Hematopoietic multipotent progenitor cell treated with erythropoietin and hydrocortisone succinate and interleukin-3 and kit ligand, for 6 days (in vitro differentiated cells): ENCODE measurements at places on chromosomes 2 and 18.

DNA sequence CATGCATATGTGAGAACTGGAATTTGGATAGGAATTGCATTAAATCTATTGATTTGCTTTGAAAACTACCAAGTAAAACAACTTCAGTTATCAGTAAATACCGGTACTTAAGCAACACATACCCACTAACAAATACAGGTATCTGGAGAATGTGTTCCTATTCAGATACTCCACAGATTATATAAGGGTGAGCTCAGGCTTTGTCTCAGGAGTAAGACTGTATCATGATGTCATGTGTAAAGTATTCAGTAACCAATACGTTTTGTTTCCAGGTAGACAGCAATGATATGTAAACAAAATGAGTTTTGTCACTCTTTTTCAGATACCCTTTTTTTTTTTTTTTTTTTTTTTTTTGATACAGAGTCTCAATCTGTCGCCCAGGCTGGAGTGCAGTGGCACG, 74.8 kb downstream of the DSC3 start:
- no peak for DNase-seq

- DNase-seq, result no peak
Observed at GRCh38 chr18:58178511-58178910, 134.5 kb downstream of the NEDD4L start.

GRCh38 chr18:46001892-46002291, 34.8 kb upstream of the EPG5 start:
- peak; percentile 26 for DNase-seq

DNA sequence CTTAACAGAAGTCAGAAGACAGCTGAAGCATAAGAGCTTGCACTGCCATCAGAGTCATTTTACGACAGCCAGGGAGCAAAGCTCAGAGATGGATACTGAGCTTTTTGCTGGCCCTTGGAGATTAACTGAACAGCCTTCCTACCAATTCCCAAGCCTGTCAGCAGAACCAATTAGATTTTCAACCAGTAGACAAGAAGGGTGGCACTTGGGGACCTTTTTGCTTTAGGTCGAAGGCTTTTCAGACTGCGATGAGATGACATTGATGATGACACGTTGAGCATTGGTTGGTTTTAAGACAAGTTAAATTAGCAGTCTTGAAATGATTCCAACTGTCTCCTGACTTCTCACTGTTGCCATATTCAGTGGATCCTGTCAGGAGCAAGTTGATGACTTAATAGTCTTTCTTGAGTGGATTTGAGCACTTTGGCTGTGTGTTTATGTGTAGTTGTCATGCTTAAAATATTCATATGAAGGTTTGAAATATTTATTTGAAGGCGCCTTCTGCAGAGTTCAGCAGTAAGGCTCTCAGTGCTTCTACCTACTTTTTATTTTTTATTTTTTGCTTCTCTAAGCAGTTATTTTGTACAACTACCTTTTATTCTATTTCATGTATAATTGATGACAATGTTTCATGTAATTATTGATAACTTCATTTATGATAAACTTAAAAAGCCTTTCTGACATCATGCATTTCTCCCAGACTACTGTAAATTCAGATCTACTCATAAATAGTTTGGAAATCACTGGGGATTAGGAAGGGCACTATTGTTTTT, 256.7 kb downstream of the CAMKMT start:
- DNase-seq, result no peak

DNA sequence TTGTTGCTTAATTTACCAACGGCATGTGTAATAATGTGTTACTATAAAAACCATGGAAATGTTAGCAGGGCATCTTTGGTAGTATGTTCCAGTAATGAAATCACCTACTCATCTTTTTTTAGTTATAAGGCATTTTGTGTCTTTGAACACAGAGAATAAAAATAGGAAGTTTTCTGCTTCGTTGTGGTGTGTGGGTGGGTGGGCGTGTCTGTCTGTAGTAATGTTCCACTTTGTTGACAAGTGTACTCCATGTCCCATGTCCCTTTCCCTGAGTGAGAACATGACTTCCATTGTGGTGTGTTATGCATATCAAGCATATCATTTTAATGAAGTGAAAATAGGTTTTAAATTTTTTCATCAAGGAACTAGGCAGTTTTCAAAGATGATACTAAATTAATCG, 149.3 kb downstream of the VWC2L start:
- DNase-seq, result no peak

DNA sequence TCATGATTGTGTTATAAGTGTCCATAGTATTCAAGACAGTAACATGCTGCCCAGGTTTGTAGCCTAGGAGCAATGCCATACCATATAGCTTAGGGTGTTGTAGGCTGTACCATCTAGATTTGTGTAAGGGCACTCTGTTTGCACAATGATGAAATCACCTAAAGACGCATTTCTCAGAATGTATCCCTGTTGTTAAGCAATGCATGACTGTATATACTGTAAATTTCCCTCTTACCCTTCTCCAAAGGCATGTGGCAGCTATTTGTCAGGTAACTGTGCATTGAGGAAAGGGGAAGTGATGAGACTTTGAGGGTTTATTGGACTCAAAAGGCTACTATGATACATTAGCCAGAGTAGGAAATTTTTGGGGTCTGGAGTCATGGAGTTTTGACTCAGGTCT, 180.8 kb downstream of the VAPA start:
- no peak for DNase-seq

DNA sequence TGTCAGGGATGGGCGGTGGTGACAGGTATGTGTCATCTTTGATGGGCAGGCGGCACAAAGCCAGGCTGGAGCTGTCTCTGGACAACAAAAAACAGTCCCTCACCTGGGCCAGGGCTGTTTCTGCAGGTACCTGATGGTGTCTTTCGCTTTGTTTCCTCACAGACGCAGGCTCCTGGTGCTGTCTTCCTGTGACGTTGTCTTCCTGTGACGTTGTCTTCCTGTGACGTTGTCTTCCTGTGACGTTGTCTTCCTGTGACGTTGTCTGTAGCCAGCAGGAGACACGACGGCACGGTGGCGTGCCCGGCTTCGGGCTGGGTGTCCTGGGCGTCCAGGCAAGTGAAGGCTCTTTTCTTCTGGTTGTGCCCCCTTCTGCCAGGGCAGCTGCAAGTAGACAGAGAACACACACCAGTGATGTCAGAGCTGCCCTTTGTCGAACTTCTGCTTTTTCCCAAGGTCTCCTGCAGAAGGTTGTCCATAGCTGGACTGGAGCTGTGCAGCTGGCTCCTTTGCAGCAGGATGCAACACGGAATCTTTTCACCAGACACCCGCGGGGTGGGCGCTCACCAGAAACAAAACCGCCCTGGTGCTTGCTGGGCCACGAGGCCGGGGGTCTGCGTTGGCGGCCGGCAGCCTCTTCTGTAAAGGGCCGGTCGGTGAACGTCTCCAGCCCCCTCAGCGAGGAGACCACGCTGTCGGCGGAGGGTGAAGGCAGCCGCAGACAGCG, 21.1 kb downstream of the GPR35 start:
- DNase-seq, result no peak

GRCh38 chr18:59837586-59837985, 62.2 kb upstream of the PMAIP1 start:
- peak; percentile 92 for DNase-seq

GRCh38 chr2:189337656-189338055, 103.6 kb upstream of the WDR75 start:
- DNase-seq, result no peak

DNA sequence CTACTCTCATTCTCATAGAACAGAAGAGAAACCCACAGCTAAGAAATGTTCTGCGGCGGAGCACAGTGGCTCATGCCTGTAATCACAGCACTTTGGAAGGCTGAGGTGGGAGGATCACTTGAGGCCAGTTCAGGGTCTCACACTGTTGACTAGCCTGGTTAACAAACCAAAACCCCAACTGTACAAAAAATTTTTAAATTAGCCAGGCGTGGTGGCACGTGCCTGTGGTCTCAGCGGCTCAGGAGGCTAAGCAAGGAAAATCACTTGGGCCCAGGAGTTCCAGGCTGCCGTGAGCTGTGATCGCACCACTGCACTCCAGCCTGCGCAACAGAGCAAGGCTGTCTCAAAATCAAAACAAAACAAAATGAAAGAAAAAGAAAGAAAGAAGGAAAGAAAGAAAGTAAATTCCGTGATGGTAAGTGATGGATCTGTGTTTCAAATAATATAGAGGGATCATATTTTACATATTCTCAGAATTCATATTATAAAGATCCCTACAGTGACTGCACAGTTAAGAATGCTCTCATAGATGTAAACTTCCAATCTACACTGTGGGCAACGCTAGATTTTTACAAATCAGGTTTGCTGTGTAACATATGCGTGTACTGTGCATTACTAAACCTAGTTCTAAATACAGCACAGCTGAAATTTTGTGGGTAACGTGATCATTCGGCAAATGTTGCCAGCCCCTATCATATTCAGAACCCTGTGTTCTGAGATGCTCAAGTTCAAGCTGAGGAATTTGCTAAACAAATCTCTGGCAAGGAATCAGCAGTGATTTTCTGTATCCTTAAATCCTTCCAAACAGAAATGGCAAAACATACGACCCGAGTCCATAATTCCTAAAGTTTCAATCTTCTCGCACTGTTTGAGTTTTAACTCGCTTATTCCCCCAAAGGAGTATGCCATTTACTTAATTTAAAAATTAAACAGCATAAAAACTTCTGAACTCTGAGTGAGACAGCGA, 1.2 kb upstream of the RAB12 start:
- no peak for DNase-seq

- DNase-seq, result peak; percentile 97
Observed at GRCh38 chr18:3585656-3586509, 135.9 kb downstream of the TGIF1 start.

GRCh38 chr18:48046843-48047242, 116.4 kb upstream of the SMAD2 start:
- DNase-seq, result no peak

DNA sequence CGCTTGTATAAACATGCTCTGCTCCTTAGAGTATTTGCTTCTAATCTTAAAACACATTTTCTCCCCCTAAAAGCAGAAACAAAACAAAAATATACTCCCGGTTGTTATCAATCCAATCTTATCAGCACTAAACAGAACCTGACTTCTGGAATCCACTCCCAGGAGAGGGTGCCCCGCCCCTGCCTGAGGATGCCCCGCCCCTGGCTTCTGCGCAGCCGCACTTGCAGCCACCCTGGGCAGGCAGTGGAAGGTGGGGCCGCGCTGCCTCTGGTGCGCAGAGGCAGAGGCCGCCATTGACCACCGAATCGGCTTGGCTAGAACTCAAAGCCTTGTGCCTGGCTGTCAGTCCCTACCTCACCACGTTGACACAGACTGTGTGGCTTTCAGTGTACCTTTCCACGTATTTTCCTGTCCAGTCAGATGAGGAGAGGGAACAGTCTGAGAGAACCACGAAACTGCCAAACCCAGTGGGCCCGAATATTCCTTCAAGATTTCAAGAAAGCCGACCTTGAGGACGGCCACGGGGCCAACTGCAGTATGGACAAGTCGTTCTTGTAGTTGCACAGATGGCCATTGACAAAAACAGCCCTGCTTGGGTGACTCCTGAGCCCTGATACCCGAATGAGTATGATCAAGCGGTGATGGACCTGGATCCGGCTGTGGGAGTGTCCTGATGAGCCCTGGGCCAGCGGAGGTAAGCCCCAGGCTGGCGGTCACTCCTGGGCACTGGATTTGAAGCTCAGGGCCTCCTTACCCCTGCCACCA, 46.2 kb upstream of the ARHGAP28 start:
- DNase-seq, result peak; percentile 11

- DNase-seq, result no peak
Observed at GRCh38 chr2:185618625-185619024, 120.0 kb upstream of the FSIP2 start.
